ENCODE measurements at places on chromosomes 2 and 18.

- no peak for DNase-seq
Observed at GRCh38 chr18:61870151-61870550, 22.7 kb downstream of the RNF152 start.

- no peak for DNase-seq
Observed at GRCh38 chr2:43215673-43216255, 10.6 kb downstream of the ZFP36L2 start.

- DNase-seq = no peak
Observed at GRCh38 chr18:76679945-76680344, 142.4 kb upstream of the ZNF236 start.

DNA sequence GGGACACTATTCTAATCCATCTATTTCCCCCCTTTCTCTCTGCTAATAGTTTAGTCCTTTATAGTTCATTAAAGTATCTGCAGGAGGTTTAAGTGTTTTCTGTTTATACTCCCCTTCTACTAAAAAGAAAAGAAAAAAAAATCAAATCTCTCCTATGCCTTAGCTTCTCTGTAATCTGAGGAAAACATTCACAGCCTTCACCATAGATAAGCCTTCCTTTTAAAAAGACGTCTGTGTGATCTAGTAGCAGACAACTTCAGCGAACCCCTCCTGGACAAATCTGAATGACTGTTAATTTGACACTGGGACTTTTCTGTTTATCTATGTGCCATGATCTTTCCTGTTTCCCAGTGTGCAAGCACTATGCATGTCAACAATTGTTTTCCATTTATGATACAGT is 70.4 kb upstream of the CDH19 start:
- DNase-seq = no peak

DNA sequence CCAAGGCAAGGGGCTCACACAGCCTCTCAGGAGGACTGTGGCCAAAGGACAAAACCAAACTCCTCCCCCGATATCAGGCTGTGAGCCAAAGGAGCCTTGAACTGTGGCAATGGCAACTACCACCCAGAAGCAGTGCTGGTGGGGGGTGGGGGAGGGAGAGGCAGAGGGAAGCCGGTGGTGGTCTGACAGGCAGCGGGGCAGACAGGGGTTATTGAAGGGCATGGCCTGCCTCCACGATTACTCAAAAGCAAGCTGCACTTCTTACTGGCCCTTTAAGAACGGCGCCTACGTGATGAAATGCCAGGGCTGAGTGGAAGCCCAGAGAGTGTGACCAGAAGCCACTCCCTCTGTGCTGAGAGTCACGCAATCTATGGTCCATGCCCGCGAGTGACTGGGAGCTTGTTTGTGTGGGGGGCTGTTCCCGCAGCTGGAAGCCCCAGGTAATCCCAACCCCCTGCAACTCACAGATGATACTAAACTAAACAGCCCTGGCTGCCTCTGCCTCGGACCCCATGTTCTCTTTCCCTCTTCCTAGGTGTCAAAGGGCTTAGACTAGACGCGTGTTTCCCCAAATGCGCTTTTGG is 128.2 kb upstream of the CXCR4 start:
- no peak for DNase-seq

GRCh38 chr2:176997074-176997791 is 215.4 kb upstream of the HNRNPA3 start:
- DNase-seq = no peak

- no peak for DNase-seq
Observed at GRCh38 chr2:36404318-36404717, 48.7 kb downstream of the CRIM1 start.

- DNase-seq = no peak
Observed at GRCh38 chr2:176542476-176542875, 273.2 kb downstream of the MTX2 start.

- DNase-seq = no peak
Observed at GRCh38 chr2:162938387-162938786, 99.8 kb upstream of the KCNH7 start.

GRCh38 chr18:23596183-23596582 is 9.9 kb upstream of the NPC1 start:
- DNase-seq = no peak

- no peak for DNase-seq
Observed at GRCh38 chr2:187581125-187581896, 27.1 kb upstream of the TFPI start.

DNA sequence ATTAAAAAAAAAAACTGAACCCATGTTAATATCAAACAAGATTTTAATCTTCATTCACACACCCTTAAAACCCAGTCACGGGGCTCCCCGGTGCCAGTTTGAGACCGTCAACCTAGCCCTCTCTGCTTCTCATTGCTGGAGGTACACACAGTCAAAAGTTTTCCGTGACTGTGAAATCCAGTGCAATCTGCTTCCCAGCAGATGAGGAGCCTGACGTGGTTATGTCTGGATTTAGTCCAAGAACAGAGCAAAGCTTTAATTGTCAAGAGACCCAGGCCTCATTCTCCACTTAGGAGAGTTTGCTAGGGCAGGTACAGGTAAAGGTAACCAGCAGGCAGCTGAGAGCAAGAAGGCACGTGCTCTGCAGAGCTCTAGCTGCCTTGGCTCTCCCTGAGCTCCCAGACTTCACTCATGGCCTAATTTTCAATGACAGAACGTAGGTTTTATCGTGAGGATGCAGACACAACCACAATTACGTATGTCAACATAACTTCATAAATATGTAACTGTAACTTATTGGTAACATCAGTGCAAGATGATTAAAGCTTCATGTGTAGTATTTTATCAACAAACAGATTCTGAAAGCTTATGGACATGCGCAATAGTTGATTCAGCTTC is 56.3 kb downstream of the SLC16A14 start:
- no peak for DNase-seq

- no peak for DNase-seq
Observed at GRCh38 chr2:42979416-42979869, 187.1 kb upstream of the HAAO start.

DNA sequence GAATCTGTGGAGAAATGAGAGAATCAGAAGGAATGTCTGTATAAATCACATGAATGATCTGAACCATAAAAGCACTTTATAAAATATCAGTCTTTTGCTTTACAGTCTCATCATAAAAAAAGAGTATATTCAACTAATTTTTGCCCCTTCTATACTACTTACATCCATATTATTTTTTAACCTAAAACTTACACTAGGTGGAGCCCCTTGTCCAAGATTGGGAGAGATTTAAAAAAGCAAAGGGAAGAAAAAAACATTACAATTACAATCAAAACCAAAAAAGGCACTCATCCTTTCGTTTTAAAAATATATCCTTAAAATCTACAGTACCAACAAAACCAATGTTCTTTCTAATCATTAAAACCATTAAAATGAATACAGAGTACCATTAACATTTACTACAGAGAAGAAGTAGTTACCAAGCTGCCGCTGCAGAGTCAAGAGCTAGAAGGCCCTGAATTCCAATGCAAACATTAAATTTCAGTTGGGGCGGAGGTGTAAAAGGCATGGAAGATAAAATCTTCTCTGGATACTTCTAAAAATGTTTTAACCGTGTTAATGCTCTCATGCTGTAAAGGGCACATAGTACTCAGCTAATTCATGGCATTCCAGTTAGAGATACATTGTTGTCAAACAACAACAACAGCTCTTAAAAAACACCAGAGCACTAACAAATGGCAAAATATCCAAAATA is 56.7 kb upstream of the EPB41L3 start:
- DNase-seq = no peak
